ENCODE measurements at places on chromosomes 5 and 9.
A peak's percentile ranks its signal among the peaks of the same experiment; 100 is the strongest.

- DNase-seq = no peak
These were observed 84.9 kb downstream of the TRPM3 start for GRCh38 chr9:71036501-71036900.

DNA sequence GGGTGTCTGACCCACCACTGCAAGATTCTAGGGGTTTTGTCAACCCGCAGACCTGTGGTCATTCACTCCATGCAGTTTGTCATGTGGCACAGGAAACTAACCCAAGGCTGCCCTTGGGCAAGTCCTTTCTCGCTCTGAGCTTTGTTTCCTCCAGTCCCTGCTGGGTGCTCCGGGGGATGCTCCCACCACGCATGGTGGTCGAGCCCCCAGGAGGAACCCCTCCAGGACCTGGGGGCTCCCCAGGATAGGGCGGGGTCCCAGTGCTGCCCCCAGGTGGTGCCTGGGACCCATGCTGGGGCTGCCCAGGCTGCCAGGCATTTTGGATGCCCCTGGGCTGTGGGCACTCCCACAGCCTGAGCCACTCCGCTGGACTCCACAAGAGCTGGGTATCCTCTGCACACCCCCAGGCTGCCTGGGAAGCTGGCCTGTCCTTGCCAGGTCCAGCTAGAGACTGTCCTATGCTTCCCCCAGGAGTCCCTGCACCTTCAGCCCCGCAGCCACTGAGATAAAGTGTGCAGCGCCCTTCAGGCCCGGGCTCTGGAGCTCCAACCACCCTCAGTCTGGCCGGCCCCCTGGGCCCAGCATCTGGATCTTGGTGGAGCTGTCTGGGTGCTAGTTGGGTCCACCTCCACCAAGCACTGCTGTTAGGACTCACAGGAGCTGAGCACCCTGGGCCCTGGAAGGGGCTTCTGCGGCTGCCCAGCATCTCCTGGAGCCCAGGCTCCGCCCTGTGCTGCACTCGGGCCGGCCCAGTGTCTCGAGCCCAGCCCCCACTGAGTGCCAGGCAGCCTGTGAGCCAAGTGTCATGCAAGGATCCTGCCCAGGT is 104.3 kb downstream of the PHF2 start:
- no peak for DNase-seq

GRCh38 chr5:31598640-31599611 is 40.0 kb upstream of the PDZD2 start:
- no peak for DNase-seq

- DNase-seq = peak; percentile 25
These were observed 14.9 kb upstream of the WNT8A start for GRCh38 chr5:138068742-138069600.

Measured in T1000 (cell line).